Stomach (tissue), 19 donors: ENCODE measurements at places on chromosomes 3 and 15. TPM values are rescaled to one million over a fixed set of nuclear protein-coding genes. Genes with fewer than 3 reads are reported as not detected.

SPATA12 gene
- not detected for polyA plus RNA-seq

- peaks cover 7% of the 10 kb centered on the region for H3K4me1 ChIP-seq
- H3K27me3 ChIP-seq, result no peaks in the 10 kb centered on the region
- DNase-seq, result no peak
- H3K27ac ChIP-seq, result no peak overlapping the region
- no peaks in the 10 kb centered on the region for H3K36me3 ChIP-seq
Observed at GRCh38 chr15:65769482-65769881, 22.6 kb downstream of the DENND4A start.

GRCh38 chr15:101657968-101658784, 6.0 kb upstream of the TM2D3 start:
- peak; percentile 53 for DNase-seq
- no peak overlapping the region for H3K27ac ChIP-seq
- peaks cover 7% of the 10 kb centered on the region for H3K4me1 ChIP-seq

OR5H15 gene
- polyA plus RNA-seq, result not detected

SLC9C1 gene
- polyA plus RNA-seq, result not detected
